ENCODE measurements at places on chromosomes 2 and 18.

- DNase-seq: no peak
These were observed 132.4 kb downstream of the MGAT5 start for GRCh38 chr2:134386310-134386709.

DNA sequence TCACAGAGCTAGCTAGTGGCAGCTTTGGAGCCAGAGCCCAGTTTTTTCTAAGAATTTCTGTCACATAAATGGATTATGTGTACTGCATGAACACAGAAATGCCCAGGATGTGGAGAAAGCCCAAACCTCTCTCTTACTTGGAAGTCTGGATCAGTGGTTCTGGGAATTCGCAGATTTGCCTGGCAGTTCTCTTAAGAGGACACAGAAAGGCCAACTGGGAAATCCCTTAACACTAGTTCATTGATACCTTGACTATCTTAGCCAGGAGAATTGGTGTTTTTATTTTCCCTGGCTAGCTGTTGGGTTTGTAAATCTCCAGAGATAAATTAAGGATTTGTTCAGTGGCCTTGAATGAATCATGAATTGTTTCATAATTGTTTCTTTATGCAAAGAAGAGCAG is 95.3 kb downstream of the DPP10 start:
- DNase-seq: no peak

GRCh38 chr18:33275843-33276242 is 164.7 kb downstream of the CCDC178 start:
- DNase-seq: no peak

DNA sequence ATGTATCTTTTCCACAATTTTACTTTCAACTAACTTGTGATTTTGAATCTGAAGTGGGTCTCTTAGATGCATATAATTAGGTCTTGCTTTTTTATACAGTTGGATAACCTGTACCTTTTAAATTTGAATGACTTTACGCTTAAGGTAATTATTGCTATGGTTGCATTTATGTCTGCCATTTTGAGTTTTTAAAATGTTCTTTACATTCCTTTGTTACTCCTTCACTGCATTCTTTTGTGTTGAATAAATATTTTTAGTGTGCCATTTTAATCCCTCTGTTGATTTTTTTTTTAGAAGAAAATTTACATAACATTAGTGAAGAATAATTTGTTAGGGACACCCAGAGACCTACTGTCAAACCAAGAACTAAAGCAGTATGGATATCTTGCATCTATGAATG is 65.3 kb downstream of the BIRC6 start:
- no peak for DNase-seq

- no peak for DNase-seq
These were observed 173.9 kb upstream of the CXCR4 start for GRCh38 chr2:136291871-136292270.

Measured in NCI-H69 (cell line).